ENCODE measurements at places on chromosomes 3 and 15.
A peak's percentile ranks its signal among the peaks of the same experiment; 100 is the strongest.

- DNase-seq: no peak
Measured at GRCh38 chr3:66297900-66298299, 77.1 kb downstream of the SLC25A26 start.

- no peak for DNase-seq
Measured at GRCh38 chr3:179955809-179956208, 80.9 kb downstream of the PEX5L start.

GRCh38 chr3:184172681-184173373 lies 1.8 kb upstream of the AP2M1 start:
- DNase-seq: no peak

- no peak for DNase-seq
Measured at GRCh38 chr3:184603151-184604030, 41.8 kb downstream of the EPHB3 start.

- DNase-seq: no peak
Measured at GRCh38 chr15:99582508-99582960, 16.8 kb downstream of the MEF2A start.

DNA sequence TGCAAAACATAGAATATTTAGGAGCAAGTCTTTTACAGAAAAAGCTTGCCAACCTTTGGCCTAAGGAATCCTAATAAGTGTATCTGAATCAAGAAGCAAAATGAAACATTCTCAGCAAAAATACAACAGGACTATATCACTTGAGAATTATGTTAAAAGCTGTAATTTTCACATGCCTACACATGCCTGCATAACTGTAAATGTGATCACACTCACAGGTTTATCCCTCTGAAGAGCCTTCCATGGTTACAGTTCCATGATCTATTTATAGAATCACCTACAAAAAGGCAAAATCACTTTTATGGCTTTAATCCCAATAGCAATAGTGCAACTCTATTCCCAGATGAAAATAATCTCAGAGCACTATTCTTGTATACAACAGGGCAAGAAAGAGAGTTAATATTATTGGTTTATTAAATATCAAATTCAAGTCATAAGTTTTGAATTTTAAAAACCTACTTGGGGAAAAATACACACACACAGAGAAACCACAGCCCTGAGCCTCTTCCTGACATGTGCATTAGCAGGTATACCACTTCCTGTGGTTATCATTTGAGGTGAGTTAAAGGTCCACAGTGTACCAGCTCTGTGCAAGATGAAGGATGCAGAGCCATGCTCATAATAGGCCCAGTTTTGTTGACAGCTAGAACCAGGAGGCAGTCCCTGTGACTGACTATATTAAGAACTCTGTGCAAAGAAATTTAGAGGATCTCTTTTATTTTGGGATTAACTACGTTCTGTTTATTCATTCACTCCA lies 252.5 kb upstream of the TGFBR2 start:
- peak; percentile 70 for DNase-seq

DNA sequence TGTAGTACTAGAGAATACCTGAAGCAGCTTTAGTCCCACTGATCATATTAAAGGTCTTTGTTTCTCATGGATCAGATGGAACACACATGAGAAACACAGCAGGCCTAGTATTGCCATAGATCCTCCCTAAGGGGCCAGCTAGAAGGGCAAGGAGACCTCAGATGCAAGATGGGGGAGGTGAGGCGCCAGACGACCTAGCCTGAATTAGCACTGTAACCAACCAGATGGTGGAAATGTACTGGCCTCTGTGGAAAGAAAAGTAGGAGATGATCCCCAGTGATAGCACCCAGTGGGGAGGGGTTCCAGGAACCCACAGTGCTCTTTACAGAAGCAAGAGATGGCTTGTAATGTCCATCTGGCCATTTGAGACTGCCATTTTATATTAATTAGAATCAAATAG lies 138.2 kb upstream of the ZNF385D start:
- DNase-seq: no peak

GRCh38 chr3:67647390-67647878 lies 7.0 kb downstream of the SUCLG2 start:
- DNase-seq: no peak

- DNase-seq: no peak
Measured at GRCh38 chr15:33581032-33581431, 270.3 kb downstream of the RYR3 start.

DNA sequence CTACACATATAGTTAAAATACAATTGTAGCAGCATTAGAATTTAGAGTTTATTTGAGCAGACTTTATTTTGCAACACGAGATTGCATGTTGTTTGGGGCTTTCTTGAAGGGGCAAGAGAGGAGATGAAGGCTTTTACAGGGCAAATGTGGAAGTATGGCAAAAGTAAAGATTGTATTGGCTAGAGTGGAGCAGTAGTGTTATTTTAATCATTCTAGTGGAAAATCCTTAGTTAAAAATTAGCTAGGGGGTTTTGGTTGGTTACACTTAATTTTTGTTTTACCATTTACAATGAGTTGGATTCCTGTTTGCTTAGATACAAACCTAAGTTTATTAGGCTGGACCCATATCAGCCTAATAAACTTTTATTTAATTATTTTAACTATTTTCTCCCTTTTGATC lies 4.6 kb downstream of the OR5H15 start:
- no peak for DNase-seq

GRCh38 chr3:196654735-196655090 lies 15.2 kb downstream of the NRROS start:
- no peak for DNase-seq

DNA sequence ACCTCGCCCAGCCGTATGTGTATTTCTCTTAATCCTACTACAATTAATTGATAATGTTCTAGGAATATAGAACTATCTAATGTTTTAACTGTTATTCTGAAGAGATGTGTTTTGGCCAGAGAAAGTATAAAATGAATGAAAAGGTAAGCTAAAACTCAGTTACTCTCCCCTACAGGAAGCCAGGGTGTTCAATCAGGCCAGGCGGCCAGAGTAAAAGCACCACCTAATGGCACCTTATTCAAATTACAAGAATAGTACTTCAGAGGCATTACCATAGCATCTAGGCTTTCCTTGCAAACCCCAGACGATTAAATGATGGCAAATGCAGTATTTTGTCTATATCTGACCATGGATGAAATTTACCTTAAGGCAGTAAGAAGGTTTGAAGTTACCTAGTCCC lies 10.4 kb downstream of the SLC12A8 start:
- DNase-seq: no peak

- no peak for DNase-seq
Measured at GRCh38 chr3:30628205-30628900, 22.0 kb downstream of the TGFBR2 start.

DNA sequence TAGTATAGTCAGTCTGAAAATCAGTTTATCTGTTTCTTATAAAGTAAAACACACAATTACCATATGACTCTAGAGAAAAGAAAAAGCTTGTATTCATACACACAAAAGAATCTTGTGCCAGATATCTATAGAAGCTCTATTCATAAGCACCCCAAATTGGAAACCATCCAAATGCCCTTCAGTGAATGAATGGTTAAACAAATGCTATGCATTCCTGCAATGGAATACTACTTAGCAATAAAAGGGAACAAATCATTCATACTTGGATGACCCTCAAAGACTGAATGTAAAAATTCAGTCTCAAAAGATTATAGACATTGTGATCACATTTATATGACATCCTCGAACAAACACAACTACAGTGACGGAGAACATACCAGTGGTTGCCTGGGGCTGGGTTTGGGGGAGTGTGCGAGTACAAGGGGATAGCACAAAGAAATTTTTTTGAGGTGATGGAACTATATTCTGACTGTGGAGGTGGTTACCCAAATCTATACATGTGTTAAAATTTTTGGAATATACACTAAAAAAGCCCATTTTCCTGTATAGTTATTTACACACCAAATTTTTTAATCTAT lies 680.6 kb downstream of the NTRK3 start:
- no peak for DNase-seq

- no peak for DNase-seq
Measured at GRCh38 chr3:1139071-1139470, 46.2 kb downstream of the CNTN6 start.

- DNase-seq: no peak
Measured at GRCh38 chr3:13568515-13569028, 19.6 kb downstream of the FBLN2 start.

GRCh38 chr3:172315401-172316091 lies 132.7 kb downstream of the GHSR start:
- no peak for DNase-seq

- DNase-seq: no peak
Measured at GRCh38 chr3:150737874-150738679, 24.9 kb downstream of the SIAH2 start.

DNA sequence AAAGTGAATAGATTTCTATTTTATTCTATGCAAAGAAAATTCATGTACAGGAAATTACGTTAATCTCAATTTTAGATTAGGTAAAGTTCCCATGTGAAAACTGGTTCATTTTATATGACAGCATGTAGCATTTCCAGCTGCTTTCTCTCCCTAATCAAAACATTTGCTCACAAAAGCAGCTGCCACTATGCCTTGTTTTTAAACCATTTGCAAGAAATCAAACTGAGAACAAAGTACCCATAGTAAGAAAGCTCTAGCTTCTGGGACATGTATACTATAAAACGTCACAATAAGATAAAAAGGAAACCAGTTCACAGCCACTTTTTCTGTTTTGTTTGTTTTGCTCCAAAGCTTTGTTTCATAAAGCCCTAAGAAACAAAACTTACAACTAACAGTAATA lies 5.0 kb upstream of the CRYBG3 start:
- no peak for DNase-seq

GRCh38 chr15:57820119-57820518 lies 113.6 kb downstream of the POLR2M start:
- DNase-seq: no peak

GRCh38 chr15:101391981-101392640 lies 97.1 kb upstream of the SNRPA1 start:
- DNase-seq: no peak

GRCh38 chr3:84586427-84586826 lies 372.4 kb upstream of the CADM2 start:
- DNase-seq: no peak

GRCh38 chr3:185200639-185201038 lies 47.8 kb upstream of the C3orf70 start:
- no peak for DNase-seq

DNA sequence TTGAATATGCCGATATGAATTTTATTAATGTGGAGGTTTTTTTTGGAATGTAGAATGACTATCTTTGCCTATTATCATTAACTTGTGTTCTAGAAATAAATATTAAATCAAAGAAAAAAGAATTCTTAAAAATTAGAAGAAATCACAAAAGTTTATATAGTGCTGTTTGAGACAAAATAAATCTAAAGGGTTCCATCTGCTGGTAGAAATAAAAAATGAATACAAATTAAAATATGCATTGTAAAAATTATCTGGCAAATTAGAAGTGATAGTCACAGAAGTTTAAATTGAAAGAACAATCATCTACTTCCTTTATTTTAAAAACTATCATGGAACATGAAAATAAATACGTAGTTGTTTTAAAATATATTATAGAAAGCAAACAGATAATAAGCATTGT lies 22.7 kb upstream of the ZBTB20 start:
- no peak for DNase-seq

DNA sequence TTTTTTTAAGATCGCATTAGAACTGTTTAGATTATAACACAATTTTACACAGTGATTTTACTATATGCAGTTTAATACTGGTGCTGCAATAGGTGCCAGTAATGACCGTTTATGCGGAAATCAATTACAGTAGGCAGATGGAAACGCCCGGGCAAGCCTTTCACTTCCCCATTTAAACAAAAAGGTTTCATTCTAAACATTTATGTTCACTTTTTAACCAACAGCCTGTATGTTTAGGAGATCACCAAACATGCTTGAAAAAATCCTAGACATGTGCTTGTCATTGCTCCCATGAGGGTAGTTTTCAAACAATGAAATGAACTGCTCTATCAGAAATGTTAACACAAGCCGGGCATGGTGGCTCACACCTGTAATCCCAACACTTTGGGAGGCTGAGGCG lies 2.7 kb downstream of the BNIP2 start:
- no peak for DNase-seq

DNA sequence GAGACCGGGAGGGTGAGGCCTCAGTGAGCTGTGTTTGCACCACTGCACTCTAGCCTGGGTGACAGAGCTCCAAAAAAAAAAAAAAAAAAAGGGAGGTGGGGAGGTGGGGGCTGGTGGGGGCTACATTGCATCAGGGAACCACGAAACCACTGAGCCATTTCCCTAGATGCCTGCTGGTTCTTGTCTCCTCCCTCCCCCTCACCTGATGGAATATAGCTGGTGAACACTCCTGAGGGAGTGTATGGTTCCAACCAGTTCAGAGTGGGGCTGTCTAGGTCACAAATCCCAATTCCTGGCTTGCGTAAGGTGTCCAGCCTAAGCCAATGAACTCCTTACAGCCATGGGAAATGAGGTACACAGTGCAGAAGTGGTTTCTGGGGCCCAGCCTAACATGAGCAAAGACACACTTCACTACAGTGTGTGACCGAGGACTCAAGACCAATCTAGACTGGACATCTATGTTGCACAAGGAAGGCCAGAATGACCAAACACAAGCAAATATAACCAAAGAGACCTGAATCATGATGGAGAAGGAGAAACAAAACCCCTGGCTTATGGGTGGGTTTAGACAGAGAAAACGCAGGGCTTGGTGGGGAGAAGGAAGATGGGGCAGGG lies 39.1 kb upstream of the OSBPL11 start:
- DNase-seq: no peak

DNA sequence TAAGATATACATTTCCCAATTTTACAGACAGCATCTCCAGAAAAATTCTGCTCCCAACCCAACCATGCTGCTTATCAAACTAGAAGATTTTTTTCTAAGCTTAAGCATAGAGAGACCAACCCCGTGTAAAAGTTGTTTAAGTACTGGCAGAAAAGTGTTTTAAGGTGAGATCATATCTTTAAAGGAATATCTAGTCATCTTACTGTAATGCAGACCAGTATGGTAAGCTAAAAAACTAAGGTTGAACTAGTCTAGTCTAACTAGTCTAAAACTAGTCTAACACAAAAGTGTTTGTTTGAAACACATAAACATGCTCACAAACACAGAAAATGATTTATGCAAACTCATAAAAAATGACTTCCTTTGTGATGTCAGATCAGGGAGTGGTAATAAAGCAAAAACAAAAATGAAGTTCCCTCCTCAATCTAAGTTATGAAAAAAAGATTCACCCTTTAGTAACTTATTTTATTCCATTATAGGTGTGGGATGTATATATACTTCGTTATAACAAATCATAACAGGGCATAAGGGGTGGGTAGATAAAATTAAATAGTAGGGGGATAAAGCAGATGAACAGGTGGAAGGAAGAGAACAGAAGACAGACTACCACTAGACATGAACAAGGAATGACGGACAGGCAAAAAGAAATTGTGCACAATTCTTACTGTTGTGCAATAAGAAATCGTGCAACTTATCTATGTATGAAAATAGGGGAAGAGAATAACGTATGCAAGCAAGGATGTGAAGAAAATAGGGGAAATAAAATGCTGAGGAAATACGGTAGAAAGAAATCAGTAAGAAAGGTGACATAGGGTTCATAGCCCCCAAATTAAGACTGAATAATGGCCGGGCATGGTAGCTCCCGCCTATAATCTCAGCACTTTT lies 10.0 kb downstream of the MYO5A start:
- DNase-seq: no peak

- no peak for DNase-seq
Measured at GRCh38 chr15:58393241-58393662, 38.5 kb upstream of the LIPC start.

GRCh38 chr15:66290518-66290917 lies 2.9 kb upstream of the DIS3L start:
- DNase-seq: no peak

Measured in T-cell (primary cell).